ENCODE measurements at places on chromosomes 6 and 20.

DNA sequence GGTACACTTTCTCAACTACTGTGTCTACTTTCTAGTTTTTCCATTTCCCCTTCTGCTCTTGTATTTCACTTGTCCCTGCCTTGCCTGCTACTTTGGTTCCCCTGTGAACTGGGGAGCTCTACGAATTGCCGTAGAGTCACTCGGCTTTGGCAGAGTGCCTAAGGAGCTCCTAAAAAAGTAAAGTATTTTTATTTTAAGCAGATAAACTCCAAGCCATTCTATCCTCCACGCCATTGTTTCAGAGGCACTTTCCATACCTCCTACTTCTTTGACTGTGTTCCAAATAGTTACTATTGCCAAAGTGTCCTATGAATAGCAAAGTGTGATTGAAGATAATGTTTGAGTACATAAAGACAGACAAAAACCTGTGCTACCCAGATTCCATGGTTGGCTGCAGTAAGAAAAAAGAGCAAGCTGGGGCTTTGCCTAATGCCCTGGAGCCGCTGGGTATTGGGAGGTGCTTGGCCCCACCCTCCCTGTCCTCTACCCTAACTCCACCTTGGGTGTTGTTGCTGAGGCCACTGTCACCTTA lies 5.1 kb upstream of the MBOAT1 start:
- ATAC-seq, result peak; percentile 87

DNA sequence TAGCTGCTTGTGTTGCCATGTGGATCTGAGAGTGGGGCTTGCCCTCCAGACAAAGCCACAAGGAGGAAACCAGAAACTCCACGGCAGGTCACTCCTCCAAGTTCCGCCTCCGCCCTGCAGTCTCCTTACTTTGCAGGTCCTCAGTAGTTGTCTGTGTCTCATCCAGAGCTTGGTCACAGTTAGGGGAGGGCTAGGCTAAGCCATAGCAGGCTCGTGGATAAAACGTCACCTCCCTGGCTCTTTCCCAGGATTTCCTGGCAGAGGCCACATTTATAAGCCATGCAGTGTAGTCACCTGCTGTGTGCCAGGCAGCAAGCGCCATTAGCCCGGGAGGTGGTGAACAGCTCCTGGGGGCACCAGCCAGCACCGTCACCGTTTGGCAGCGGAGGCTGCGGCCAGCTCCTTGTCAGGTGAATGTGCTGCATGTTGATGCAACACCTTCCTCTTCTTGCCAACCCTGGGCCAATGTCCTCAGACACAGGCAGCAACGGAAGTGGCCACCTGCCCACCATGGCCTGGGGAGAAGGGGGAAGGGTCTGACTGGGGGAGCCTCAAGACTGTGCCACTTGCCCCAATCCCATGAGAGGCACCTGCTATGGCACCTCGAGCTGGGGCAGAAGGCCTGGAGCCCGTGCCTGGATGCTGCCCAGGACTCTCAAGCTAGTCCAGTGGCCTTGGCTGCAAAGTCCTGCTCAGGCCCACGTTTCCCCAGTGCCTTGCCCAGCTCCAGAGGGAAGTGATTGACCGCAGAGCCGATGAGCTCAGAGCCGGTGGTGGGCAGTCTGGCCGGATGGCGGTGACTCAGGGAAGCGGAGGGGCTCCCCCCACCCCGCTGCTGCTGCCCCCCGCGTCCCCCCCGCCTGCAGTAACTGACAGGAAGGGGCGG lies 39.0 kb upstream of the SLCO4A1 start:
- peak; percentile 68 for ATAC-seq

GRCh38 chr6:147418523-147418922 lies 90.0 kb upstream of the SAMD5 start:
- ATAC-seq, result peak; percentile 54

GRCh38 chr6:96499781-96500180 lies 21.8 kb upstream of the UFL1 start:
- no peak for ATAC-seq

DNA sequence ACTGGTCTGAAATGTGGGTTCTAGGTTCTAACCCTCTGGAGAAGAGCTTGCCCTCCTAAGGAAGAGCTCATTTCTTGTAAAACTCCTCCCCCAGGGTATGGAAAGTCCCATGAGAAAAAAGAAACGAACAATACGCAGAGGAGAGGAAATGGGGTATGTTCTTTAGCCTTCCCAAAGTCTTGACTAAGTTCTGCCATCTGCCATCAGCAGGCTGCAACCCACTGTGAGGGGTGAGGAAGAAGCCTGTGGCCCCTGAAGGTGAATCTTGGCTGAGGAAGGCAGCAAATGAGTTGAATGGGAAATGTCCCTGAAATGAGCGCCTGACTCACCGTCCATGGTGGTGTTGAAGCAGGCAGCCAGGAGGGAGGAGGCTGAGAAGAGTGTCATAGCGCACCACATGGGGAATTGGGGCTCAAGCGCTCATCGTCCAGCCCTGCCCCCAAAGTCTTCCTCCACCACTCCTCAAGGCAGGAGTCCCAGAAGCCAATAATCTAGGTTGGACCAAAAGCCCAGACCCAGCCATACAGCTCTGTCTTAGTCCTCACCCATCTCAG lies 10.4 kb upstream of the MATN4 start:
- ATAC-seq, result no peak

GRCh38 chr6:145327586-145327985 lies 407.7 kb downstream of the EPM2A start:
- no peak for ATAC-seq

DNA sequence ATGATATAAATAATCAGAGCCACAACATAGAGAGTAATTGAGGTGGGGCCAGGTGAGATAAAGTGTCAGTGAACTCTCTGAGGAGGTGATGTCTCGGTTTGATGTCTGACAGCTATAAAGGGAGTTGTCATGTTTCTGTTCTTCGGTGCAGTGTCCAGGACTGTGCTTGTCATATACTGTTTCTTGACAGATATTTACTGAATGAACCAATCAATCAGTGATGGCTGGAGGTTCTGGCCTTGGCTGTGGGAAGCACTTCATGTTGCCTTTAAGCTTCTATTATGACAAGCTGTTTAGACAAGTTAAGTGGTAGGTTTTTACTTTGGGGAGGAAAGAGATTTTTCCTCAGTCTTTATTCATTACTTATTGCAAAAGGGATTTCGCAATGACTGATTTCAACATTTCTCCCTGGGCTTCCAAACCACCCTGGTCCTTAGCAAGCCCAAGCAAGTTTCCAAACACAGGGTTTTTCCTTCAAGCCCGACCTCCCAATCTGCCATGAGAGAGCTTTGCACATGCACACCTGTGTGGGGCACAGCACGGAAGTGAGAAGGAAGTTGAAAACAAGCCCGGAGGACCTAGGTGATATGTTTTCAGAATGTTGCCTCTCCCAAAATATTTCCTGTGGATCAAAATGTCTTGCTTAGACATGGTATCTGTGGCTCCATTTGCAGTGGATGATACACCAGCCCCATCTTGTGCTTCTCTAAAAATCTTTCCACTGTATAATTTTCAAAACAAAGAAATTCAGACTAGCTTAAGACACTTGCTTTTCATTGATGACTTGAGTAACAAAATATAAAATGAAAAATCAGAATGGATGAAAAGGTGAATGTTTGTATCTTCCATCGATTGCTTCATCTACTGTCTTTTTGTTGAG lies 567.3 kb upstream of the BTBD3 start:
- ATAC-seq, result peak; percentile 94

- no peak for ATAC-seq
These were observed 164.1 kb downstream of the ID4 start for GRCh38 chr6:20001286-20001685.

GRCh38 chr6:166381733-166382499 lies 824 bp downstream of the MPC1 start:
- ATAC-seq, result peak; percentile 79

DNA sequence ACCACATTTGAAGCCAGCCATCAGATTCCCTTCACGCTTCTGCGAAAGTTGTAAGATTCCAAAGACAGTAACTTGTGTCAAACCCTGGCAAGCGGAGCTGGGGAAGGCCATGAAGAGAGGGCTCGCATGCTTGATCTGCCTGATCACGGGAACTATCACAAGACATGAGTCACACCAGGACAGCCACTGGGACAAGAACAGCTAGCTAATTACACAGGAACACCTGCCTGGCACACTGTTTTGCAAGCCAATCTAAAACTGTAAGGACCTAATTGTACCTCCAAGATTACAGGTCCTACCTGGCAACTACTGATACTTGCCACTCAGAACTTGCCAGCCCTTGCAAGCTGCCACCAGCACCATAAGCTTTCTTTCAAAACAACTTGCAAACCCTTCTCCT lies 289.3 kb downstream of the KIF16B start:
- ATAC-seq, result no peak

DNA sequence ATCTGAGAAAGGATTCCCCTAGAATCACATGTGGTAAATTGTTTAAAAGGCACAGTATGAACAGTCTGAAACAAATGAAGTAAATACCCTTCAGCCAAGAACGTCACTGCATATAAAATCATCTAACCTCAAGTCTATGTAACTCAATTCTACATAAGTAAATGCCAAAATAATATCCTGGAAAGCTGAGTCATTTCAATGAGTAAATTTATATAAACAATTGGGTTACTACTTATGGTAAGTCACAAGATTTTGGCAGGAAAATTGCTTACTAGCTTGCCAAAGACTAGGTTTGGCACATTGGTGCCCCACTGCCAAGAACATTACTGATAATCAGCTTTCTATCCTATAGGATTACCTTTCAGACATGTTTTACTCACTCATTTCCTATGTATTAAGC lies 8.4 kb downstream of the GMDS start:
- ATAC-seq, result peak; percentile 80

DNA sequence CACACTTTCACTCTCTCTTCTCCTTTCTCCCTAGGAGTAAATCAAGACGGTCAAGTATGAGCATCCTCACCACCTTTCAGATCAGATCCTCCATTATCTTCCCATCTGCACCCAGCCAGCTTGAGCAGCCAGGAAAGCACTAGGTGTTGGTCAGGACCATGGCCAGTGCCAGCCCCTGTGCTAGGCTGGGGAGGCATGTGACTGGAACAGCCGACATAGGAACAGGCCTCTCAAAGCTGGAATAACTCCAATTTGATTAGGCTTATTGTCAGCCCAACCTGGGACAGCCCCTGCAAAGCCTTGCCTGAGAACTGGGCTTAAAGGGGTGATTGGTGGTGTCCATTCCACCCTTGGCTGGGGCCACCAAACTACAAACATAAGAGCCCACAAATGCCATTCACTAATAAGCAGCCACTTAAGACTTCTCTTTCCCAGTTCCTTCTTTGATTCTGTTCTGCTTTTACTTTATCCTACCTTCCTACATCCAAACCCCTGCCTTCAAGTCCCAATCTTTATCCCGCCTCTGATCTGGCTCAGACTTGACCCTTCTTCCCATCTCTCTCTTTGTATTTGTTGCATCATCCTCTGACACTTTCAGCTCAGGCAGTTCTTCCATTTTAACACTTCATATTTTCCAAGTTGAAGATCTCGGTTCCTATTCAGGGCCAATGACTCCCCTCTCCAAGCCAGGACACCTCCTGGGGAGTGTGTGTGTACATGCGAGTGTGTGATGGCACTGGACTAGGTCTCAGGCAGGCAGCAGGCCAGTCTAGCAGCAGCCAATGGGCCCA lies 4.5 kb upstream of the TREM2 start:
- ATAC-seq, result no peak

GRCh38 chr6:106347219-106347618 lies 13.3 kb upstream of the CRYBG1 start:
- no peak for ATAC-seq

DNA sequence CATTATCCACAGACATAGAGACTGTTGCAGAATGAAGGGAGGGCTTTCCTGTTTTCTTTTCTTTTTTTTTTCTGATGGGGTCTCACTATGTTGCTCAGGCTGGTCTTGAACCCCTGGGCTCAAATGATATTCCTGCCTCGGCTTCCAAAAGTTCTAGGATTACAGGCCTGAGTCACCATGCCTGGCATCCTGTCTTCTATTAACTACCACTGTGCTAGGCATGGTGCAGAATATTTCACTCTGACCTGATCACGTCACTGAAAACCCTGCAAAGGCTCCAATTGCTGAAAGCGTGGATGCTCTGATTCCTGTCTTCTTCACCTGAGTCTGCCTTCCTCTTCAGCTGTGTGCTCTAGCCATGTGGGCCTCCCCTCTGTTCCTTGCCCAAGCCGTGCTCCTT lies 8.5 kb upstream of the DNMT3B start:
- ATAC-seq, result no peak

DNA sequence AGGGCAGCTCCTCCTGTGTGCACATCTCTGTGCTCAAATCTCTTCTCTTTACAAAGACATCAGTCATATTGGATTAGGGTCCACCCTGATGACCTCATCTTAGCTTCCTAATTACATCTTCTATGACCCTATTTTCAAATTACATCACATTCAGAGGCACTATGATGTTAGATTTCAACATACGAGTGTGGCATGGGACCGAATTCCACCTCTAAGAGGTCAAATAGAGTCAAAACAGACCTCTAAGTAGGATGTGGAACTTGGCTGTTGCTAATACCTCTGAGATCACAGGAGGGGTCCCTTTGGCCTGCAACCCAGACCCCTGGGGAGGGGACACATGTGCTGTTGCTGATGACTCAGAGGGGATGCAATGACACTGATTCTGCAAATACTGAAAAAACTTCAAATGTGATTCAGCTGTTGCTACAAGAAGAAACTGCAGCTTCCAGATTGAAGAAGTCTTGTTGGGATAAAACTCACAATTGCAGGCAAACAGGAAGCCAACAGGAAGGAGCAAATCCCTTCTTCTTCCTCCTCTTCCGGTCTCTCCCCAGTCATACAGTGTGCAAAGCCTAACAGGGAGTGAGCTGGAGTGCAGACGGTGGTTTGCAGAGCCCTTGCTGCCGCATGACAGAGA lies 216.2 kb downstream of the MYLK4 start:
- no peak for ATAC-seq

- peak; percentile 91 for ATAC-seq
These were observed 326.7 kb upstream of the NOX3 start for GRCh38 chr6:155782320-155782731.

DNA sequence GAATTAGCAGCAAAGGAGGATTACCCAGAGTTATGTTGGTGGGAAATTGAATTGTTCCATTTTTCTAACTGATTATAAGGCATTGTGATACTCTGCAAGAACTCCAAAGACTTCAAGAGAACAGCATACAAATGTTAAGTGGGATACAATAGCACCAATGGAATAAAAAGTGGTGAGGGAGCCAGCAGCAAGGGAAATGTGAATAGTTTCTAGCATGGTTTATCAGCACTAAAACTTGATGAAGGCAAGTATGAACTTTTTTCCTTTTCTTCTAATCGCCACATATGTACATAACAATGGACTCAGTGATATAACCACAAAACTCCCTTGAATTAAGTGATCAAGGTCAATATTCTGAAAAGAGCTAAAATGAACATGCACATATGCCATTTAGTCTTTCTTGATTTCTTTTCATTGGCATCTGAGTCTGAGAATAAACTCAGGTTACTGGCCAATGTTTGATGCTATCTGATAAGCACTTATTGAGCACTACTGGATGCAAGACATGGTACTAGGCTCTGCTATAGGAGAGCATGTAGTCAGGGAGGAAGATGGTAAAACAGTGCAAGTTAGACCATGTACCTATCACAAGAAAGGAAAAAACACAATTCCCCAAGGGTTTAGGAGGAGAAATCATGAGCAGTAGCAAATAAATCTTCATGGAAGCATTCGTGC lies 36.6 kb upstream of the NOX3 start:
- no peak for ATAC-seq

Measured in esophagus mucosa (tissue), 1 donor.